NAMALWA (cell line): ENCODE measurements at places on chromosomes 2 and 18.
A peak's percentile ranks its signal among the peaks of the same experiment; 100 is the strongest.

- DNase-seq = no peak
Measured at GRCh38 chr2:157460384-157460837, 16.5 kb upstream of the CYTIP start.

DNA sequence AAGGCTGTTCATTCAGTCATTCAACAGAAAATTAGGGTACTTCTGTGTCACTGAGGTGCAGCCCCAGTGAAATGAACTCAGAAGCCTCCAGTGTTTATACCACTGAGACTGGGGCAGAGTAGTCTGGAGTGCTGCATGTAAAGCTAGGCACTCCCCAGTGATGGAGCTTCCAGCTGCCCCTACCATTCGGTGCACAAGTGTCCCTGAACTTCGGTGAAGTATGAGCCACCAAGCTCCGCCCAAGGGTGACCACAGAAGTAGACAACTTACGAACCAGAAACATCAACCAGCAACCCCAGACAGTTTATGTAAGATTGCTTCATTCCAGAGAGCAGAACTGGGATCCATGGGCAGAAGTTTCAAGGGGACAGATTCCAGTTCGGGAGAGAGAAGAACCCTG is 70.6 kb upstream of the FOSL2 start:
- DNase-seq = no peak

- DNase-seq = no peak
Measured at GRCh38 chr2:176173567-176174381, 14.7 kb upstream of the HOXD1 start.

DNA sequence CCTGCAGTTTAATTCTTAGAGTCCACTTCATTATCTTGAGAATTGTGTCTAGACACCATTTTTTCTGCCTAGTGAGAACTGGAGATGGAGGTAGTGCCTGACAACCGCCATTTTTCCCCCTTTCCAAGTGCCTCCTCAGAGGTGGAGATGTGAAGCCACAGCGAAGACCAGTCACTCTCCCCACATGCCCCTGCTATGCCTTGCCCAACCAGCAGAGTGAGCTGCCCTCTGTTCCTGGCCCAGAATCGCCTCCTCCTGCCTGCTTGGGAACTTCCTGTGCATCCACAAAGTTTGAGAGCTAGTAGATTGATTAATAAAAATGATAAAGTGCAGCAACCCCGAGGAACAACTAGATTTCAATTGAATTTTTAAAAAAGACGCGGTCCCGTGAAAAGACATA is 123.3 kb downstream of the CLIP4 start:
- DNase-seq = peak; percentile 45

DNA sequence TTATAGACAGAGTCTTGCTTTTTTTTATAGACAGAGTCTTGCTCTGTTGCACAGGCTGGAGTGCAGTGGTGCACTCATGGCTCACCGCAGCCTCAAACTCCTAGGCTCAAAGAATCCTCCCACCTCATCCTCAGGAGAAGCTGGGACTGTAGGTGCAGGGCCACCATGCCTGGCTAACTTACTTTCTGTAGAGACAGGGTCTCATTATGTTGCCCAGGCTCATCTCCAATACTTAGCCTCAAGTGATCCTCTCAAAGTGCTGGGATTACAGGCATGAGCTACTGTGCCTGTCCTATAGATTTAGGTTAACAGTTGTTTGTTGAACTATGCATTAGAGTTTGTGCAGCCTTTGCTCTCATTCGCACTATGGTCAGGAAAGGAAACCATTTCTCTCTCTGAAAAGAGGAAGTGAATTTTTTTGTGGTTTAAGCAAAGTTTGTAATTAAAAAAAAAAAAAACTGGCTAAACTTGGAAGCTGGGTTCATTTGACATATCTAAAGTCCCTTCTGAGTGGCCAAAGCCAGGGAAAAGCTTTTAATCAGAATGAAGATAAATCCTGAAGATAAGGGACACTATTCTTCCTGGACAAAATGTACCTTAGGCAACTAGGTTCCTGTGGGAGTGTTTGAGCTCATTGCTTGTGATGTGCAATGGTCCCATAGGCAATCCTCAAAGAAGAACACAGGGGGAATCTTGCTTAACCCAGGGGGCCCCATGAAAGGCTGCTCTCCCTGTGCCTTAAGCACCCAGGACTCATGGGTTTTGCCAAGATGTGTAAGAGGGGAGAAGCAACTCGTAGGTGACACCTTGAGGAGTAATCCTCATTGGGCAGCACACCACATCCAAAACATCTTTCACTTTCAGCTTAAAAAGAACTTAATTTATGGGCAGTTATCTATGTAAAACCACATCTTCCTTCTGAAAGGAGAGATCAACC is 201.7 kb downstream of the MREG start:
- peak; percentile 82 for DNase-seq

GRCh38 chr2:17643031-17643615 is 102.6 kb downstream of the VSNL1 start:
- no peak for DNase-seq

DNA sequence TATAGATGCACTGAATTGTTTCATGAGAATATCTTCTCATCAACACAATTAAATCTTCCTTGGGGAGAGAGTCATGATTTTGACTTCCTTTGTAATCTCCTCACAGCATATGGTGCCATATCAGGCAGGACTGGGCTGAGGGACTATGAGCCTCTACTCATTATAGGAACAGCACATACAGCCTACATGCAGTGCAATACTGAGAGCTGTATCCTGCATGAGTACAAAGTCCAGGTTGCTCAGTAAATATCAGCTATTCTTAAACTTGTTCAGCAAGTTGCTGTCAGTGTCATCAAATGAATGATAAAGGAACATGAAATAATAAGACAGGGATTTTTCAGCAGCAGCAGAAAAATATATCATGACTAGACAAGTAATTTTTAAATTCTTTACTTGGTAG is 10.8 kb downstream of the DLGAP1 start:
- DNase-seq = no peak

GRCh38 chr2:79041032-79041448 is 15.5 kb downstream of the REG3G start:
- DNase-seq = peak; percentile 30

- no peak for DNase-seq
Measured at GRCh38 chr18:9188359-9189231, 52.0 kb downstream of the ANKRD12 start.

- DNase-seq = no peak
Measured at GRCh38 chr2:120893811-120894584, 158.3 kb downstream of the GLI2 start.
